Stimulated activated CD8-positive, alpha-beta memory T cell treated with anti-CD3 and anti-CD28 coated beads, Interleukin-7, amount 100 ng/mL, for 1 hour (primary cell): ENCODE measurements at places on chromosomes 1 and 21.

- DNase-seq, result no peak
Measured at GRCh38 chr1:153548722-153549688, at the start of gene S100A3. Gene S100A3, minus strand, starts transcription at chr1:153549258. Its CDS starts 773 bp downstream, at chr1:153548485.

DNA sequence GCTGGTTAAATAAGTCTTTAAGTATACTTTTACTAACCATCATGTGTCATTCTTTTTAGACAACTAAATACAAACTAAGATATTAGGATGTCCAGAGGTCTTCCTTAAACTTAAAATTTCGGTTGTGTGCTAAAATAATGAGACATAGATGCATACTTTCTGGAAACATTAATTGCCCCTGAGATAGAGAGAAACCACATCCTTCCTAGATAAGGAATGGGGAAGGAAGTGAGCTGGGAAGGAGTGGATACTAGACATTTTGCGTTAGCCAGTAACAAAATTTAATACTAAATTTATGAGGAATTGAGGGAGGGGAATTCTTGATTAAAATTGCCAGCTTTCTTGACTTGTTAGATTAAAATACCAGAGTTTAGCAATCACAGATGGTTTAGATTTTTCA is 37.1 kb upstream of the PTGS2 start:
- no peak for DNase-seq

DNA sequence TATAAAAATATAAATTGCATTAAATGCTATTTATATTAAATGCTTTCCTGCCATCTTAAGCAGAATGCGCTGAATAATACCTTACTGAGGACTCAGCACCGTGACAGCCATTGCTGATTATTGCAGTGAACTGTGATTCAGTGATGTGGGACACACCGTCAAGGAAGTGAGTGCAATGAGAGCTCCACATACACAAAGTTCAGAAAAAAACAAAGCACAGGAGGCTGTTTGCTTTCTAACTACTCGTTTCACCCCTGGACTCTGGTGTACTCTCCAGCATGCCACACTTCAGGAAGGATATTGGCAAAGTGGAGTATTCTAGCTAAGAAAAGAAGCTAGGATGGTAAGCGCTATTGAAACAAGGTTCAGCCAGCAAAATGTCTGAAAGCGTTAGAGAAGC is 57.4 kb upstream of the CXADR start:
- no peak for DNase-seq

DNA sequence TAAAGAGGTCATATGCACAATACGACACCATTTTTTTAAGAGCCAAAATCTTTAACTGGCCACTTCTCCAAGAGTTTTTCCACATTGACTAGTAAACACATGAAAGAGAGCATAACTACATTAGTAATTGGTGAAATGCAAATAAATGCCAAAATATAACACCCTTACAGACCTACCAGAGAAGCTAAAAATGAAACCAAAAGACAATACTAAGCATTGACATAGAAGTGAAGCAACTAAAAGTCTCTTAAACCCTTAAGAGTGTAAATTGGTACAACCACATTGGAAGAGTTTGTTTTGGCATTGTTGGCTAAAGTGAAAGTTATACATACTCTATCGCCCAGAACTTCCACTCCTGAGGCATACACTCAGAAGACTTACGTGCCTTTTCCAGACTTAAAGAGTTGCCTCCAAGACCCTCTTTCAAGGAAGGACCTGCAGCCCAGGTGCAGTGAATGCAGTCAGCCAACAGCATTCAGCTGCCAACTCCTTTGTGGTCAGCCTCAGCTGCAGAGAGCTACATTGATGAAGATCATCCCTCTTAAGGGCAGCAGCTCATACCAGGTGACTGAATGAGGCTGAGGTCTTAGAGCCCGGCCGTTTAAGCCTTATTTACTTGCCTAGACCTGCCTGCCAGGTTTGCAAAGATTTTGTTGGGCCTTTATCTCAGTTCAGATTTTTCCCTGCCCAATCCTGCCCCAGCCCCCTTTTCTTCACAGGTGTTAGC is 839.1 kb upstream of the ADGRL2 start:
- no peak for DNase-seq

- no peak for DNase-seq
Measured at GRCh38 chr1:240823357-240823756, 211.4 kb upstream of the GREM2 start.

- no peak for DNase-seq
Measured at GRCh38 chr1:207923561-207923960, 12.6 kb upstream of the CD34 start.
